ENCODE measurements at places on chromosomes 6 and 20.

- DNase-seq: no peak
Observed at GRCh38 chr20:33871362-33871761, 60.2 kb downstream of the CHMP4B start.

DNA sequence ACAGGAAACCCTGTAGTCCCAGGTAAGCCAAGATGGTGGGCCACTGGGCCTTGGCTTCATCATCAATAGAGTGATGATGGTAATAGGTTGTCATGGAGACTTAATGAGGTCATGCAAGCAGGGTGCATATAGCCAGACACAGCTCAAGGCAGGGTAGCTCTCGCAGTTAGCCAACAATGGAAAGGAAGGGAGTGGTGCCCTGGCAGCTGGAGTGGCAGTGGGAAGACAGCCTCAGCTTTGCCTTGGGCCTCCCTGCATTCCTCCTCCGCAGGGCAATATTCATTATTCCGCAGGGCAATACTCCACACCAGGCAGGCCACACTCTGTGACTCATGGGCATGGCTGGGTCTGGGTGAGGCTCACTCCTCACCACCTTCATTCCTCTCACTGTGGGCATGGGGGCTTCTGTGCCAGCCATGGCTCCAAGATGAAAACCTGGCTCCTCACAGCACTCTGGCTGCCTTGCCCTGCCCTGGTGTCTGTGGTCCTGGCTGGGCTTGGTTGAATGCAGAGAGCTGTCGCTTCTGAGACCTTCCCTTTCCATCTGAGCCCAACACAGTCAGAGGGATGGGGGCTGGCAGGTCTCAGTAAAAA is 163.1 kb upstream of the PMEPA1 start:
- DNase-seq: no peak

GRCh38 chr20:62219992-62220665 is at the start of gene HRH3:
HRH3 (minus strand) TSS chr20:62220278; CDS start chr20:62219970, 308 bp downstream.
- peak; percentile 85 for DNase-seq

DNA sequence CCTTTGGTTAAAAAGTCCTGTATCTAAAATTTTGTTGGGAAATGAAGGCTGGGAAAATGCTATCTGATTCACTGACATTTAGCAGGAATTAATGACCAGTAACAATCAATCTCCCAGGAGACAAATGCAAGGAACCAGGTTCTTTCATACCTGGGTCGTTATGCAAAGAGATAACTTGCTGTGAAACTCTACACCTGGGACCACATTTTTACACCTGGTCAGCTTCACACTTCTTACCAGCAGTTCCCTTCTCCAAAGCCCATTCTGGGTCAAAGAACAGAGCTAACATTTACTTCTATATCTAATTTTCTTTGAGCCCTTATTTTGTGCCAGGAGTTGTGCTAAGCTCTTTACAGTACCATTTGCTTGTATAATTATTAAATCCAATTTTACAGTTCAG is 27.4 kb upstream of the STXBP5 start:
- no peak for DNase-seq

DNA sequence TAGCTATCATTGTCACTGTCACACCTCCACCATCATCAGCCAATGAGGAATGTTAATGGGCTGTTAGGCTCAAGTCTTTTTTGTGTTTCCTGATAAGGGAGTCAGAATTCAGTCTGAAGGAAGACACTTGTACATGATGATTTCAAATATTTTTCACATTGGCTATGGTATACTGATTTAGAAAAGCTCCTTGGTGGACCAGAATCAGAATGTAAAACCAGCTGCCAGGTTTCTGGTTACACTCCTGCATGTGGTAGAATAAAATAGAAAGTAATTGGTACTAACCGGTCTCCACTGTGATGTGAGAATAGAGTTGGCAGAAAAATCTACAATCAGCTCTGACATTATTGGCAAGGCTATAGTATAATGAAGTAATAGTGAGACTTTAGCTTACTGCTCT is 10.7 kb downstream of the COL9A1 start:
- no peak for DNase-seq

GRCh38 chr6:167957626-167958025 is 39.8 kb upstream of the KIF25 start:
- DNase-seq: no peak

- DNase-seq: no peak
Observed at GRCh38 chr6:152587473-152587872, 49.7 kb downstream of the SYNE1 start.

DNA sequence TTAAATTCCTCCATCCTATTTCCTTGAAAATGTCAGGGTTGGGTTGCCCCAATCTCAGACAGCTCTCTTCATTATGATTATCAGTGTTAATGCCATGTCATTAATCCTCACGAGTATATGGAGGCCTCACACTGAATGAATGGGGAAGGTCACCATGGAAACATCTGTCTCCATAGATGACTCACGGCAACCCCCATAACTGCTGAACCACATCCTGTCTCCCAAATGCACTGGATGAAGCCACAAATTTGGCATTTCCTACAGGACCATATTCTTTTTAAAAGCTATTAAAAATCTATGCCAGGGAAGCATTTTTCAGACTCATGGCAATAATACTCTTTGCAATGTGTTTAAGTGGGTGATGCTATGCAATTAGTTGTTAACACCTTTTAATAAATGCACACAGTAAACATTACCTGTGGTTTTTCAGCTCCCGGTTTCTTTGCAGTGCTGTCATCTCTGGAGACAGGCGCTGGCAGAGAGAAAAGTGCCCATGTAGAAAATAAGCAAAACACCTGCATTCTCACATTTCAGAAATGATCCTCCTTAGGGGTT is 80.1 kb upstream of the PTPRK start:
- no peak for DNase-seq
